Stimulated activated CD4-positive, alpha-beta T cell treated with anti-CD3 and anti-CD28 coated beads, Interleukin-2, amount 100 ng/mL, for 24 hours (primary cell): ENCODE measurements at places on chromosomes 1 and 21.

- no peak for DNase-seq
Observed at GRCh38 chr1:39850606-39851216, 32.6 kb downstream of the TRIT1 start.

DNA sequence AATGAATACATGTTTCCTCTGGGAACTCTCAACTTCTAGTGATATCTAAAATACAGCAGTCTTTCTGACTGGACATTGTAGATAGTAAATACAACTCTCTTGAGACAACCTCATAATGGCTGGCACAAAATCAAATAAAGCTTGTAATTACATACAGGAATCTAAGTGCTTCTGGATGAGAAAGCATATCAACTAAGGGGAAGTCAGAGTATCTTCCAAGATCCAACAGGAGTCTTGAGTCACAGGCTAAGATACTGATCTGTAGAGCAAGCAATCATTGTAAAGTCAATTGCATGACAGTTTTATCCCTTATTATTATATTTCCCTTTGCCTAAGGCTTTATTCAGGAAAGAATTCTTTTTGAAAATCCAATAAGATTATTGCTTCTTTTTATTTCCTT lies 249.9 kb downstream of the LRRIQ3 start:
- DNase-seq: no peak

GRCh38 chr1:90716243-90716551 lies 905 bp downstream of the BARHL2 start:
- no peak for DNase-seq

GRCh38 chr1:165549973-165550372 lies 6.2 kb downstream of the LRRC52 start:
- no peak for DNase-seq

DNA sequence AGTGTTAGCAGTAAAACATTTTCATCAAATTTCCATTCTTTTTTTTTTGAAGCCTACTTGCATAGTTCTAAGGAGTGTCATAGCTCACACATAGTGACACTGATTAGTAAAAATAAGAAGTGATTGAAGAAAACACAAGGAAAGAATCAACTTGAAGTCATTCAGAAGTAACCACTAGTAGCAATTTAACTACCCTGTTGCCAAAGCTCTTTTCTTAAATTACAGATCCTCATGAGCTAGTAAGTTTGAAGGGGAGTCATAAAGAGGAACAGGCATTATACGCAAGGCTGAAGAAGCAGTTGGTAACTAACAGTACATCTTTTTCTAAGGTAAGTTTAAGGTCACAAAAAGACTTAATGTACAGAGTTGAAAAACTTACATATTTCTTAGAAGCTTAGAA lies 332.2 kb downstream of the CHRM3 start:
- no peak for DNase-seq

DNA sequence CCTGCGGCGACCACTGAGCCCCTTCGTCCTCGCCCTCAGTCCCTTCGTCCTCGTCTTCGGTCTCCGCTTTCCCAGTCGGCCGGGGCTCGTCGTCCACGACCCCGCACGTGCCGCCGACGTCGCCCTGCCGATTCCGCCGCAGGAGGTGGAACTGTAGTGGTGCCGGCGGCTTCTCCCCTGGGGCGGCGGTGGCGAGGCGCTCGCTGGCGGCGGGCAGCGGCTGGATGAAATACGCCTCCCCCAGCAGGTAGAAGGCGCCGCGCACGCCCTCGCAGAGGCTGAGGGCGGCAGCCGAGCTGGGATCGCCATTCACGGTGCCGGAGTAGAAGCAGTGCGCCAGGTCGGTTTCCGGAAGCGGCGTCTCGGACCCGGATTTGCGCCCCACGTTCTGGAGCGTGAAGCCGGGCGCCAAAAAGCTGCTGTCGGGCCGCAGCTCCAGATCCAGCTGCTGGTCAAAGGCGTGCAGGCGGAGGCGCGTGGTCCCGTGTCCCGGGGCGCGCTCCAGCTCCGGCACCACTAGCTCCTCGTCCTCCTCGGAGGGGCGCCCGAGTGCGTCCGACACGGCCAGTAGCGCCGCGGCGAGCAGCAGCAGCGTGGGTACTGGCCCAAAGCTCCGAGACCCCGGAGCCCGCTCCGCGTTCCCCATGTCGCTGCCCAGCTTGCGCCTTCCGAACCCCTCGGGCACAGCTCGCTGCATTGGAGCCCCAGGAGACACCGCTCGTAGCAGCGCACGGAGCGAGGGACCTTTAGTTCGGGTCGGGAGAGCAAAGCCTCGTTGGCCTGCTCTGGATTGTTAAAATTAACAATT lies 747 bp downstream of the ADAMTS1 start:
- DNase-seq: peak; percentile 24

DNA sequence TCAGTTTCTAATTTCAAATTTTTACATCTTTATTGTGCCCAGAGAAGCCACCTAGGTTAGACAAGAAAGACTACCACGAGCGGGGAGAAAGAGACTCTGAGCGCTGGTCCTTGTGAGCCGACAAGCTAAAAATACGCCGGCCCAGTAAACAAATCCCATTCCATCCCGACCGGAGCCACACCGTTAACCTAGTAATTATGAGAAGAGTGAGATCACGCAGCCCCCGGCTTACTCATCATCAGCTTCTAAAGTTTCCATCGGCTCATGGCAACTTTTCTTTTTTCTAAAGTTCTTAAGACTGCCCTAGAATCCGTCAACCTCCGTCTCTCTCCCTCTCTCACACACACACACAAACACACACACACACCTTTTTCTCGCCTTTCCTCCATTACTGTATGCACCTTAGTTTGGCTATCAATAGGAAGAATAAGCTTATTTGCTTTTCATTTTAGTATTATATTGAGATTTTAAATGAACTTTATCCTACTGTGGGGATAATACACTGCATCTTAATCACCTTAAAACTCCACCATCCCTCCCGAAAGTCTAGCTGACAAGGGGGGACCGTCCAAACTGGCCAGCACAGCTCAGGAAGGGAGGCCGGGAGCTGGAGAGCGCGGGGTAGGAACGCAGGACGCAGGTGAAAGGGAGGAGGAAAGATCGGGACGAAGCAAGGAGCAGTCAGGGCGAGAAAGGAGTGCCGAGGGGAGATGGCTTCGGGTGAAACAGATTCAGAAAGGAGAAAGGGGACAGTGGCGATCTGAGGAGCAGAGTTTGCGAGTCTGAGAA lies 728 bp downstream of the OTUD7B start:
- DNase-seq: peak; percentile 68

GRCh38 chr1:17682400-17682799 lies 72.7 kb upstream of the ACTL8 start:
- DNase-seq: no peak

- no peak for DNase-seq
Observed at GRCh38 chr1:45840704-45841103, 37.3 kb downstream of the MAST2 start.

- DNase-seq: no peak
Observed at GRCh38 chr1:37040773-37041172, 6.5 kb upstream of the GRIK3 start.

DNA sequence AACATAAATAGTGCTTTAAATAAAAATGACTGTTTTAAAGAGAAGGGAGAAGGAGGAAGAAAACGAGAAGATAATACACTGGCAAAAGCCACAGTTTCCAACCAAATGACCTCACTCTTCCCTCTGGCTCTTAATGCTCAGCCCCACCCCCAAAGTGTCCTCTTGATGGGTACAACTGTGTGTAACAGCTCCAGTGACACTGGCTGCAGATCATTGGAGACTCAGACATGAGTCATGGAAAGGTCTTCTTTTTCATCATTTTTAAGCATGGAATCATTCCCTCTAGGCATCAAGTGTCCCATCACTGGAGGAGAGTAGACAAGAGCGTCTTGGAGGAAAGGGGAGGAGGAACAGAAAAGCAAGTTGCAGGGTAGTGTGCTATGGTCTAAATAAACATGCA lies 333.0 kb downstream of the PAPPA2 start:
- DNase-seq: no peak

- no peak for DNase-seq
Observed at GRCh38 chr1:159088546-159089183, 12.1 kb upstream of the AIM2 start.

GRCh38 chr21:16532840-16533239 lies 803.1 kb downstream of the USP25 start:
- no peak for DNase-seq

GRCh38 chr1:155073377-155074242 lies 5.0 kb upstream of the EFNA3 start:
- DNase-seq: no peak

DNA sequence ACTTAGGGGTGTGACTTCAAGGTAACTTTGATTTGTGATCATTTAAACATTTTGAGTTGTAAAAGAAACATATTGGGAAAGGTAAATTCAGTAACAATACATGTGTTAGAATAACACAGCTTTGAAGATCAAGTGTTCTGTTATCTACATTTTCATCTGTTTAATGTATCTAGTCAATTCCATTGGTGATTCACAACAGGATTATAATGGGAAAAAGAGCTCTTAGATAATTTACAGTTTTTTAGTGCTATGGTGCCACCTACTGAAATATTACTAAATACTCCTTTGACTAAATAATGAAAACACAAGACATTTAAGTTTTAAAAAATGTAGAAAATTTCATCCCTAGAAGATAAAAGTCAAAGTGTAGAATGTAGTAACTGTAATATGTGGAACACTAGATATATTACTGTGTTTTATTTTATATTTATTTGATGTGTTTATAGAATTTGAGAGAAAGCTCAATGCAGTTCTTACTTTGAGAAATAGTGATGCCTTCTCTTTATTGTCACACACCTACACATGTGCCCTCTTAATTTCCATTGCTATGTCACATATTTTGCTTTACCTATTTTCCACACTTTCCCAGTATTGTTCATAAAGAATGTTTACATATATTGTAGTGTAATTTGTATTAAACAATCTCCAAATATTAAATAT lies 47.4 kb downstream of the PTPRC start:
- DNase-seq: no peak

DNA sequence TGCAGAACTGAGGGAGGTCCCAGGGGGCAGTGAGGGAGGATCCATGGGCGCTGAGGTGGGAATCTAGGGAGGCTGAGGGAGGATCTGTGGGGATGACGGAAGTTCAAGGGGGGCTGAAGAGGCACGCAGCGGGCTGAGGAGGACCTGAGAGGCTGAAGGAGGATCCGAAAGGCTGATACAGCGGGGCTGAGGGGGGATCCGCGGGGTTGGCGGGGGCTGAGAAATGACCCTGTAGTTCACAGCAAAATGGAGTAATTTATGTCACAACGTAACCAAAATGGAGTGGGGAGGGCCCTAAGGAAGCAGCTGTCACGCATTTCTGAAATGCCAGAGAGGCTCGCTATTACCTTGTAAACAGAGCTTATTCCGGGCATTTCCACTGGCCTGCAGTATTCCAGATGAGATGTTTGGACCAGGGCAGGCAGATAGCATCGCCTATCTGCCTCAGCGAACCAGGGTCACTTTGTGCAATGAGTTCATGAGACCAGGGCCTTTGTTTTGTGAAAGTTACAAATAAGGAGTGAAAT lies 926 bp upstream of the MRPL55 start:
- DNase-seq: no peak

GRCh38 chr1:171981303-171981702 lies 140.0 kb downstream of the DNM3 start:
- no peak for DNase-seq

DNA sequence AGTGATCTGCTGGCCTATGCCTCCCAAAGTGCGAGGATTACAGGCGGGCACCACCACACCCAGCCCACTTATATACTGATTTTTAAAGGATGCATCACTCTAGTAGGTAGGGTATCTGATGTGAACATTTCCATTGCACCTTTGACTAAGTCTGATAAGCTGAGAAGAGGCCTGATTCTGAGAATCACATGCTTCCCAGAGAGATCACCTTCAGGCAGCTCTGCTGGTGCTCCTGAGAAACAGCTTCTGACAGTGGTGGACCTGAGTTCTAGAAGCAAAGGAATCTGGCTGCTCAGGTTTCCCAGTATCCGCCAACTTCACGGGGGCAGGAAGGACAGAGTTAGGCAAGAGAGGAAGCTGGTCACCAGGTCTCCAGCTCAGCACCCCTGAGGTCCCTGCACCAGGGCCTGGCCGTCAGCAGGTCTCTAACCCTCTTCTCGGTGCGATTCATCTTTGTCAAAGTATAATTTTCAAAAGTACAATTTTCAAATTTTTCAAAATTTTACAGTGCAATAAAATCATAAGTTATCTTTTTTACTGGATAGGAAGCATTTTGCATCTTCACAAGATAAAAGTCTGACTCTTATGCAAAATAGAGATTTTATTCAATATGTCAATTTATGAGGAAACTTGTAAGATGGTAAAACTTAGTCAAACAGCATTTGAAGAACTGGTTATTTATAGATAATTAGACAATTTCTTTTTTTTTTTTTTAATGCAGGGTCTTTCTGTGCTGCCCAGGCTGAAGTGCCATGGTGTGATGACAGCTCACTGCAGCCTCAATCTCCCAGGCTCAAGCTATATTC lies 25.8 kb upstream of the MPZL1 start:
- DNase-seq: no peak

- DNase-seq: no peak
Observed at GRCh38 chr1:95095833-95096217, 21.3 kb upstream of the TLCD4 start.

GRCh38 chr1:174969977-174970376 lies 29.8 kb upstream of the CACYBP start:
- no peak for DNase-seq

GRCh38 chr1:67626090-67626860 lies 58.7 kb upstream of the GADD45A start:
- no peak for DNase-seq

DNA sequence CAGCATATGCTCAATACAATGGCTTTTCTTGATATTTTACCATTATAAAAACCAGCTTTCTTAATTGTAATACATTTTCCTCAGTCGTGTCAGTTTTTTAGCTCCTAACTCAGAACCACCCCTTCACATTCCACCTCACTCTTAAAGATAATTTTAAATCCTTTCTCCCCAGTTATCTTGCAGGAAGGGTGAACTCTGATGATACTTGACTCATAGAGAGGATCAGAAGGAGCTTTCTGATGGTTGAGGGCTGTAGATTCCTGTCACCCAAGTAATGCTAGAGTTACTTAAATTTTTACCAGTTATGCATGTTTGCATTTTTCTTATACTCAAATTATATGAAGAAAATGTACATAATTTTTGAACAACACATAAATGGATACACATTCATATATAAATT lies 233.7 kb downstream of the NCAM2 start:
- DNase-seq: no peak
